ENCODE measurements at places on chromosomes 4 and X.

DNA sequence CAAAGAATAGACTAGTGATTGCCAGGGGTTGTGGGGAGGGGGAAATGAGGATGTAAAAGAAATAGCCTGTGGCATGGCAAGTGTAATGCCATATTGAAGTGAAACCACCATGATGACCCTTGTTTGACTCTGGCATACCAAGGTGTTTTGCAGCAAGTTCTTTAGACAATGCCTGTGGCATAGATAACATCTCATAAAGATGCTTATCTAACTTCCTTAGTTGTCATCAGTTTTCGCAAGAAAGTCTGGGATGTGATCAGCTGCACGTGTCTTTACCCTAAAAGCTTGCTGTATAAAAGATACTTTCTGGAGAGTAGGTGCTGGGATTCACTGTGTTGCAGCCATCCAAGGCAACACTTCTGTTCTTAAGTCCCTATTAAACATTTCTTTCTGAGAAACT is 176.1 kb upstream of the MAGEB16 start:
- DNase-seq = no peak

- DNase-seq = no peak
Observed at GRCh38 chrX:15594371-15594770, 6.4 kb downstream of the ACE2 start.

- DNase-seq = no peak
Observed at GRCh38 chrX:42900947-42901346, 123.0 kb upstream of the PPP1R2C start.

DNA sequence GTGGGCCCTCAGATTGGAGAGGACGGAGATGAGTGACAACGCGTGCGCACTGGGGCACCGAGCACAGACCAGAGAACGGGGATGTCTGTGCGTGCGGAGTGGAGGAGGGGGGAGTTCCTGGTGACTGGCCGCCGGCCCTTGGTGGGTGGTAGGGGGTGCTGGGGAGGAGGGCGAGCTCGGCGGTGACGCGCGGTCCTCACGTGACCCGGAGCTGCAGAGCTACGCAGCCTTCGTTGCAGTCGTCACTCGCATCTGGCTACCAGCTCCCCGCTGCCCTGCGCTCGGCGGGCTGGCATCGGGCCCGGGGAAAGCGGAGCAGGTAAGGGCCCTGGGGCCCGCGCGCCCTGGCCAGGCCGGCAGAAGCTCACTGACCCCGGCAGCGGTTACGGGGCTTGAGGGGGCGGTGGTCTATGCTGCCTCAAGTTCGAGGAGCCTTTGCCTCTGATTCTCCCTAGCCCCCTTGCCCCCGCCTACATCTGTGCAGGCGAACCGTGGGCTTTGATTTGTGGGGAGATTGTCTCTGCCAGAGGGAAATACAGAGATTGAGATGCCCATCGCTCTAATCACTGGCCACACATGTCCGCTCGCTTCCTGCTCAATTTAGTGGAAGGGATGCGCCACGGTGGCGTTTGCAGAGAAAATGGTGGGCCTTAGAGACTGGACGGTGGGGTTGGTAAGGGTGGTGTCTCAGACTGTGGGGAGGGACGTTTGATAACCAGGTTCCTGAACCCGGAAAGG is at the start of gene ARMCX4:
Gene ARMCX4 (plus strand): TSS at position 245 of the 738 bp plus-strand sequence. CDS start 3,134 bp downstream, outside the sequence.
- DNase-seq = peak; percentile 21

DNA sequence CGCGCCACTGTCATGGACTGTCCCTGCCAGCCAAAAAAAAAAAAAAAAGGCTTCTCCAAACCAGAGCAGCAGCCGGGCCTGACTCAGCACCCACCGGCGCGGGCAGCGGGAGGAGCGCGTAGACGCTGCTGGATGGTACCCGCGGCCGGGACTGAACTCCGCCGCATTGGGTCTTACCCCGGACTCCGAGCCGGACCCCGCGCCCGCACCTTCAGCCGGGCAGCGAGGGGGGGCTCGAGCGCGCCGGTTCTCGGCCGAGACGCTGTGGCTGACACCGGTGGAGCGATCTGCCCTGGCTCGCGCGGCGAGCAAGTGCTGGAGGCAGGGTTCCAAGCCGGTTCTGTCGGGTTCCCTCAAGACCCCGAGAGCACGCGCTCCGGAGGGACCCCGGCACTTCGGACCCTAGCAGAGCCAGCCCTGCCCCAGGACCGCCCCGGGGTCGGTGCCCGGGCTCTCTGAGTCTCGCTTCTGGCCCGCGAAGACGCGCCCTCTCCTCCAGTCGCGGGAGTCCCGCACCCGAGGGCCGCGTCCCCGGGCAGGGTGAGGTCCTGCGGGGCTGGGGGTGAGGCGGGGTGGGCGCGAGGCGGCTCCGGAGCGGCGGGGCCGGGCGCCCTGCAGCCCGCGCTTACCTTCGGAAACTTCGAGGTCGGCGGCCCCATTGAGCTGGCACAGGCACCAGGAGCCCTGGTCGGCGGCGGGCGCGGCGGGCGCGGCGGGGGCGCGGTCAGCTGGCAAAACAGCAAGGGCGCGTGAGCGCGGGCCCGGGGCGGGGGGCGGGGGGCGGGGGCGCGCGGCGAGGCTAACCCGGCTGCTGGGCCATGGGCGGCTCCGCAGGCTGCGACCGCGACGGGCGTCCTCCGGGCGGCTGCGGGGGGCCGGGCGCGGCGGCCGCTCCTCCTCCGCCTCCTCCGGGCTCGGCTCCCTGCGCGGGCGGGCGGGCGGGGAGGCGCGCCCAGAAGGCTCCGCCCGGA is 11.8 kb upstream of the MAN2B2 start:
- DNase-seq = no peak

- DNase-seq = no peak
Observed at GRCh38 chr4:22416403-22416802, 99.5 kb downstream of the ADGRA3 start.

DNA sequence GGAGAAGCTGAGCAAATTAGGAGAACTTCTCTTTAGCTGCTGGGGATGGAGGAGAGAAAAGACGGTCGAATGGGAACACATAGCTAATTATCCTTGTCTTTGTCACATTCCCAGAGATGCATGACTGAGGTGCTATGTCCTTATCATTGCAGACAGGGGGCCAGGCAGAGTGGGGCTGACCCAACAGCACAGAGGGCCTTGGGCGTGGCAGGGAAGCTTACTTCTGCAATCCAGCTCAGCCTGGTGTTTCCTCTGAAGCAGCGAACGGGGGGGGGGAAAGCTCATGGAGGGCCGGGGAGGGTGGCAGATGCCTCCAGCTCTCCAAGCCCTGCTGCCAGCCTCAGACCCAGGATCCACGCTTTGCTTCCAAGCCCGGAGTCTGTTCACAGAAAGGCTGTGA is 50.8 kb upstream of the HOPX start:
- no peak for DNase-seq

- no peak for DNase-seq
Observed at GRCh38 chr4:25448379-25449109, 71.5 kb downstream of the ANAPC4 start.

DNA sequence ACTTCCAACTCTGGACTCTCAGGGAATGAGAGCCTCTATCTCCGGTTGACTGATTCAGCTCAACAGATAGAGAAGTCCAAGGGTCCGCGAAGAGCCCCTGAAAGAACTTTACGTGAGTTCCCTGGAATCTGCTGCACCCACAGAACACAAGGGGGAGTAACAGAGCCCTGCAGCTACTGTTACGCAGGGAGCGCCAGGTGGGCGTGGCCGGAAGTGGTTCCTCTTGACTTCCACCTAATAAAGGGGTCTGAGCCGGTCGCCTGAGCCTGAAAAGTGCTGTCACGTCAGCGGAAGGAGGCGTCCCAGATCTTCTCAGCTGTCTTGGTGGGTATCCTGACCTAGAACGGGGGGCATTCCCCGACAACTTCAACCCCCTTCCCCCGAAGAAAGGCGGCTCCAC is at the start of gene MAGEB6:
Gene MAGEB6 (plus strand): TSS at position 237 of the 400 bp plus-strand sequence. CDS start 1,407 bp downstream, outside the sequence.
- no peak for DNase-seq

DNA sequence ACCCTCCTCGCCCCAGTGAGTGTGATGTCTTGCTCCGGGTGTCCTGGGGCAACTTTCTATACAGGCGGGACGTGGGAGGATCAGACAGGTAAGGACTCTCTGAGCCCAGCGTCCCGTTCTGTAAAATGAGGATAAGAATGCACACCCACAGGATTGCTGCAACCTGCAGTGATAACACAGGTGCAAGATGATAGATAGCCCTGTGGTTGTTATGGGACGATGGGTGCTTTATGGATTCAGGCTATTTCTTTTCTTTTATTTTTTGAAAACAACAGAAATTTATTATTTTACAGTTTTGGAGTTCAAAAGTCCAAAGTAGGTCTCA is 28.6 kb downstream of the BEX3 start:
- no peak for DNase-seq

DNA sequence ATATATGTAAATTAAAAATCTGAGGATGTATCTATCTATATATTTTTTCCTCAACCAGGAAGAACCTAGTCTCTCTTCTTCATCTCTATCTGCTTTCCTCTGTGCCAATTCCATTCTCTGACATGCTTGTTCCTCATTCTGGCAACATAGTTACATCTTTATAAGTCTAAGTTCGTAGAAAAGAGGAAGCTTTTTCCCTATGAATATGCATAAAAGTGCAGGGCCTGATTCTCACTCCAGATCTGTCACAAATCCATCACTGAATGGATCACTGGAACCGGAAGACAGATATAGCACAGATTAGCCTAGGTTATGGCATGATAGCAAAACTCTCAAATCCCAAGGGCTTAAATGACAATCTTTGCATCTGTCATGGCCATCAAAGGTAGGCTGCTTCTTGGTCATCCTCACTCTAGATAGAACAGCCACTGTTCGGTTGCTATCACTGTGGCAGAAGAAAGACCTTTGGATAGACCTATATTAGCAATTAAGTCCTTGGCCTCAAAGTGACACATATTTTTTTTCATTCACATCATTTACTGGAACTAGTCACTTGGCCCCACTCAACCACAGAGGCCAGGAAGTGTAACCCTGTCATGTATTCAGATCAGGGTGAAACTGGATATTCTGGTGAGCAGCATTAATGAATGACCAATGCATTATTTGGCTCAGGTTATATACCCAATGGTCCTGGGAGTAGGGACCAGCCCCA is 22.2 kb downstream of the DTHD1 start:
- DNase-seq = no peak

DNA sequence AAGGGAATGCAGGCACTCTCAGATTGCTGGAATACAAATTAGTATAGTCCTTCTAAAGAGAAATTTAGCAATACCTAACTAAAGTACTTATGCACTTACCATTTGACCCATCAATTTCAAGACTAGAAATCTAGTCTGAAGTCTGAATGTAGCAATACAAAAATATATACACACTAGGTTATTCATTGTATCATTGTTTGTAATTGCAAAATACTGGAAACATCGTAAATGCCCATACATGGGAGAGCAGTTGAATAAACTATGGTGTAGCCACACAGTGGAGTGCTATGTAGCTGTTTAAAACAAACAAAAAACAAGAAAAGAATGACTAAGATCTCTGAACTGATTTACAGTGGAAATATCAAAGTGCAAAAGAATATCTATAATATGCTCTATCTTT is 346.4 kb downstream of the ZNF674 start:
- DNase-seq = no peak

GRCh38 chrX:85897362-85898126 is 149.8 kb downstream of the CHM start:
- DNase-seq = no peak

GRCh38 chr4:148071009-148071408 is 339.1 kb downstream of the ARHGAP10 start:
- no peak for DNase-seq

DNA sequence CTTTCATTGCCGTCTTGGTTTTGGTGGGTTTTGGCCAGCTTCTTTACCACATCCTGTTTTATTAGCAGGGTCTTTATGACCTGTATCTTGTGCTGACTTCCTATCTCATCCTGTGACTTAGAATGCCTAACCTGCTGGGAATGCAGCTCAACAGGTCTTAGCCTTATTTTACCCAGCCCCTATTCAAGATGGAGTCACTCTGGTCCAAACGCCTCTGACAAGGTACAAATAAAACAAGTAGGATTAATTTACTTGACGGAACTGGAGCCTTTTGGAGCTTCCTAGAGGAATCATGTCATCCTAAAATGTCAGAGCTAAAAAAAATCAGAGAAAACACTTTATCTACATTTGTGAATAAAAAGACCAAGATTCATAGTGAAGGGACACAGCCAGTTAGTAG is 66.2 kb upstream of the ATXN3L start:
- no peak for DNase-seq

- DNase-seq = no peak
Observed at GRCh38 chrX:16559206-16559619, 90.7 kb upstream of the S100G start.

DNA sequence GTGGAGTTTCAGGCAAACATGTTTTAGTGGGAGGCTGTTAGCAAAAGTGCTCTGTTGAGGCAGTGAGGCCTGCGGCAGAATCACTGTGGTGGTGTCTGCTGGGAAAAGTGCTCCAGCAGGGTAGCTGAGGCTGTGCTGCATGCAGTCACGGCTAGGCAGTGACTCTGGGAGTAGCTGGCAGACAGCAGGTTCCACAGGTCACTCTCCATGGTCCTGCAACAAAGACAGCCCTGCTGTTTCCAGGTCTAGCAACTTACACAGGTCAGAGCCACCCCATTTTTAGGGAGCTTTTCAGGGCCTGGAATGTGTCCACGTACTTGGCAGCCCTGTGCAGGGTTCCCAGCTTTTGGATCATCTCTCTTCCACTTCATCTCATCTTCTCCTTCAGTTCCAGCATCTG is 184.3 kb downstream of the NAA11 start:
- no peak for DNase-seq

GRCh38 chr4:7518871-7519637 is 84.3 kb upstream of the PSAPL1 start:
- DNase-seq = no peak

DNA sequence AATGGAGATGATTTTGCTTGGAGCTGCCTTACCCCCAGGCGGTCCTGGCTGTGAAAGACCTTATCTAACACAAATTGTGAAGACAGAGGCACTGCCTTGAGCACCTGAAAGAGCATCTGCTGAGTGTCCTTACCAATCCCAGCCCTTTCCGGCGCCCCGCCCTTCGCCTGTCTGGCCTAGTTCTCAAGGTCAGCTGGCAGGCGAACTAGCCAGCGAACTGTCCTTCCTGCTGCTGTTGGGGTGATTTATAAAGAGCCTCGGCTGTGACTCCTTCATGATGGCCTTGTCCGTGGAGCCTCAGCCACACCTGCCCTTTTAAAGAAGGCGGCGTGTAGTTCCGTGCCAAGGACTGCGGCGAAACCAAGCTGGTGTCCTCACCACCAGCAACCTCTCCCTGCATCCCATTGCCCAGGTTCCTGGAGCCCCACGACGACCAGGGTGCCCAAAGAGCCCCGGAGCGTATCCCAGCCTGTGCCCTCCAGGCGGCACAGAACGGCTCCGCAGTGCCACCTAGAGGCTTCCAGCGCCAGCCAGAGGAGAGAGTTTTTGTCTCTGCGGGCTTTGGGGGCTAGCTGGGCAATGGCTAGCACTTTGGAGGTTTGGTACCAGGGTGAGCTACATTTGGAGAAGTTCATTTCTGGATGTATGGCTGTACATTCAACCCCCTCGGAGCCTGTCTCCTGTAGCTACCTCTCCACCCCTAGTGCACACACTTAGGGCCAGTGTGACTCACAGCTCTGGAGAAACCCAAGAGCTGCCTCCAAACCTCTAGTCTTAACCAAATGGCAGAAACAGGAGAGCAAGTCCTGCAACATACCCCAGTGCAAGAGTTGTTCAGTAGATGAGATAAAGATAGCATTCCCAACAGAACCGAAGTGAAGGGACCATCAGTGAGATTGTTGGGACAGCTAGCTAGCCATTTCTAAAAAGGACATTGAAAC is 36.8 kb upstream of the VMA21 start:
- no peak for DNase-seq

- DNase-seq = no peak
Observed at GRCh38 chrX:101362757-101363156, 14.2 kb upstream of the TIMM8A start.
